ENCODE measurements at places on chromosomes 13 and 19.

DNA sequence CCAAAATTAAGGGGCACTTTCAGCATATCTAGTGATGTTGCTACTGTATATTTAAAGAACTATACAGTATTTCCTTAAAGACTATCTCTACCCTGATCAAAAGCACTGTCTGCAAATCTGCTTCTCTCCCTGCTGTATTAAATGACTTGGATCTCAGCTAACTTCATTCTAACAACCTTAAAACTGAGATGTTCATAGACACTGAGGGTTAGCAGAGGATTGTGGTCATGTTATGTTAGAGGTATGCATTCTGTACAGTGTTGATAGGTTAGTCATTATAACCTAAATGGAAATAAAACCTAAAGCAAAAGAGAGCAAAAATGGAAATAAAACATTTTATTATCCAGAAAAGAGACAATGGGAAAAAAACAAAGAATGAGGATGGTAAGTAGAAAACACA is 9.9 kb downstream of the GPR183 start:
- DNase-seq: no peak

GRCh38 chr19:44796701-44797115 is 12.2 kb upstream of the BCAM start:
- no peak for DNase-seq

- DNase-seq: no peak
These were observed 3.6 kb downstream of the TLE2 start for GRCh38 chr19:3025549-3025886.

DNA sequence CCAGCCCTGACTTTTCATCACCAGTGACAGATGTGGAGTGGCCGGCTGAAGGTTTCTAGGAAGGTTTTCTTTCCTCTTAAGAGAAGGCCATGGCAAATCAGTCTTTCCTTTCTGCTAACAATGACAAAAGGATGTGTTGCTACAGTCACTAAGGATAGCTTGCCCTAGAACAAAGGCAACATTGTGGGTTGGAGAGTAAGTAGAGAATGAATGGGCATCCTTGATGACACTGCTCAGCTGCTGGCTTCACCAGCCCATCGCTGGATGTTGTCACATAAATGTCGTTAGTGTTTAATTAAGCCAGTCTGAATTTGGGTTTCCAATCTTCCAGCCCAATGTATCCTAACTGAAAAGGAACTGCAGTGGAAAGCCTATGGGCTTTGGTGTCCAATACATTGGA is 168.4 kb downstream of the ZIC5 start:
- no peak for DNase-seq

DNA sequence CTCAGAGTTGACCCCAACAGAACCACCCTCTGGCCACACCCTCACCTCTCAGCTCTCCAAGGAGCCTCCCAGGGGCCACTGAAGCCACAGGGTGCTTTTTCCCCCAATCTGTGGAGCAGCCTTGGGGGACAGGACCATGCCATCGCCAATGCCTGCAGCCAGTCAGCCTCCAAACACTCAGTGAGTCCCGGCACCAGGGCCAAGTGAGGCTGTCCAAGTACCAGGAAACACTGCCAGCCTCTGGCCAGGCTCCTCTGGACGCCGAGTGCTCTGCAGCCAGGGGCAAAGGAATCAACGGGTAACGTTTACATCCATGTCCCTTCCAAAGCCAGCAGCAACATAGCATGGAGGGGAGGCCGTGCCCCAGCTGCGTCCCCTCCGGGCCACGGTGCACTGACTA is 9.5 kb upstream of the COMP start:
- DNase-seq: no peak

GRCh38 chr13:77555246-77555645 is 19.7 kb downstream of the SCEL start:
- no peak for DNase-seq

DNA sequence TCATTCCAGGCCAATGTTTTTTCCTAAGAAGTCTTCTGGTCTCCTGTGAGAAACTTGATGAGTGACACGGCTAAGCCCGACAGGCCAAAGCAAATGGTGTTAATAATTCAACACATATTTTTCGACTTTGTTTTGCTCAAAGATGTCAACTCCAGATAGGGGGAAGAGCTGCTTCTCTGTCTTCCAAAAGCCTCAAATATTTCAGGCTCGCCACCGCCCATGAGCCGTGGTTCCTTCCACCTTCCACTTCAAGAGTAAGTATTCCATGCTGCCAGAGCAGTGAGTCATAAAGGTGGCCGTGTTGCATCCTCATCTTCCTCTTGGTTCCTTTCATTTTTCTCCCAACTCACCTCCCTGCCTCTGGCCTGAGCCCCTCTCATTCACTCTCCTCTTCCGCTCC is 272.6 kb downstream of the EFNB2 start:
- DNase-seq: no peak

DNA sequence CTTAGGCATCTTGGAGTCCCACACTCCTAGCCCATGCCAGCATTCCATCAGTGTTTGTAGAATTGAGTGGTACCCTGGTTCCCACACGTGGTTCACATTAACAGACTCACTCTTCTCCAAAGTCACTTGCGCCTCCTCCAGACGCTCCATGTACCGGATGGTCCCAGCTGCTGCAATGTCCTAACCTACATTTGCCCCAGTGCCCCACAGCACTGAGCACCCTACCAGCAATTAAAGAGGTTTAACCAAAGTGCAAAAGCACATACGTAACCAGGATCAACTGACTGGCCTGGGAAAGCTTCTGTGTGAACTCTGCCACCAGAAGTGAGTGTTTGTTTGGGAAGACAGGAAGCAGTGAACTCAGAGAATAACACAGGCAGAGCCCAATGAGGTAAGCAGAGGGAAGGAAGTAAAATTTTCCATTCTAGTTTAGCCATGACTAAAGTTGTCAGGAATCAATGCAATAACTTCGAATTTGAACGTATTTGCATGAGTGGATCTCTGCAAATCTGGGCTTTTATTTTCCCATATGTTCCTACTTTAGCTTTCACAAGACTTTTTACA is 7.3 kb upstream of the MEDAG start:
- DNase-seq: no peak

- no peak for DNase-seq
These were observed 991 bp downstream of the ABHD17A start for GRCh38 chr19:1884291-1884718.

GRCh38 chr19:34134190-34135053 is 37.9 kb upstream of the LSM14A start:
- peak; percentile 92 for DNase-seq

DNA sequence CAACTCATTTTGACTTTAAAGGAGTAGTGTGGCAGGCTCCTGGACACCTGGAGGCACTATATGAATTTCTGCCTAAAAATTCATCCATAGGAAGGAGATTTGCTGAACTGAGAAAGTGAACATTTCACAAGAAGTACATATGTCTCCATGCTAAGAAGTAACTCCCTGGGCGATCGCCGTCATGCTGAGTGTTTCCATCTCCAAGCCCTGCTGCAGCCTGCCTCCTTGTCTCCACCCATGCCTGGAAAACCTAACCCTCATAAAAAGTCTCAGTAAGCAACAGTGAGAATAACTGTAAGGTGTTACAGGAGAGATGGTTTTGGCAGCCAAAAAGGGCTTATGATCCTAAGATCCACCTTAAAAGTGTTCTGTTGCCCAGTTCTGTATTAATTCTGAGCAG is 251.3 kb downstream of the SHISA2 start:
- no peak for DNase-seq

DNA sequence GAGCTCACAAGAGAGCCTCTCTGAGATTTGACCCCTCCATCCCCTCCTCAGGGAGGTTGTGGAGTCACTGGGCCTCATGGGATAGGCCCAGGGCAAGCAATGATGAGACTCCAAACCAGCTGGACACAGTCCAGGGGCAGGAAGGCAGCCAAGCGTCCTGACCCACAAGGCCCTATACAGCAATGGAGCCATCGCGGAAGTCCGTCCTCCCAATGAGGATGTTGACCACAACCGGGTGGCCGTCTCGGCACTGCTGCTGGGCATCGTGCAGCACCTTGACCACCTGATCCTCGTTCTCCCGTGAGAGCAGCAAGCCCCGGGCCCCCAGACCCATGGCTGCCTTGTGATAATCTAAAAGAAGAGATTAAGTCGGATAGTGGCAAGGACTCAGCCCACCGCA is 7.9 kb downstream of the SYDE1 start:
- no peak for DNase-seq

DNA sequence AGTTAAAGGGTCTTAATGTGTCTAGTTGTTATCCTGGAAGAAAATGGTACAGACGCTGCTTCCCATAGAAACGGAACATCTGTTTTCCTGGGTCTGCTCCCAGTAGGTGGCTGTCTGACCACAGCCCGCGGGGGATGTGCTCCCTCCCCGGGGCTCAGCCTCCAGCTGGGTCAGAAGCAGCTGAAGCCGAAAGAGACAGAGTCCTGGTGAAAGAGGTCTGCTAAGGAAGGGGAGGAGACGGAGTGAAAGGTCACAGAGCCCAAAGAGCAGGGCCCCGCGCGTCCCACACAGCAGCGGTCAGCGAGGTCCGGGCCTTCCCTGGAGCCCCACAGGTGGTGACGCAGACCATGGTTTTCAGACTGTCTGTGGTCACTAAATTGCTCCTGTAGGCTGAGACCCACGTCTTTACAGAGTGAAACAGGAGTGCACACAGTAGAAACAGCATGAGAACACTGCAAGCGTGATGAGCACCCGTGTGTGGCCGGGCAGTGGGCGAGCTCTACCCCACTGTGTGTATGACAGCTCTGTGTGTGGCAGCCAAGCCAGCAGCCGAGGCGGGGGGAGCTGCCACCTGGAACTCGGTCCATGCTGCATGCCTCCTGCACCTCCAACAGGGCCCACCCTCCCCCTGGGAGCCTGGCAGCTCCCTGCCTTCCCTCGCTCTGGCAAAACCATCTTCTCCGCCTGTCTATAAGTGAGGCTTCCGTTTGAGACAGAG is 52.0 kb upstream of the C13orf46 start:
- DNase-seq: no peak

DNA sequence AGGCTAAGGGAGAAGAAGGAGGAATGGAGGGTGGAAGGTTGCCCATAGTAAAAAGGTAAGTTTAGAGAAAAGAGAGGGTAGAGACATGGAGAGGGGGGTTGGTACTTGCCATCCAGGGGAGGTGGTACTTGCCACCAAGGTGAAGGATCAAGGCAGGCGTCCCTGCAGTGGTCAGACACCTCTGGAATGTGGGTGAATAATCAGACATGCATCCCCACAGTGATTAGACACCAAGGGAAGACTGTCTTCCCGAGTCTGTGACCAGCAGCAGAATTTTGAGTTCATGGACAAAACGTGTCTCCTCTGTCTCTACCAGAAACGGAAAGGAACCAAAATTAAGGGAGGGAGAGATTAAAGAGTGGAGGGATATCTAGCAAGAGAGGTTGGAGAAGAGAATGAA is 27.1 kb upstream of the IGFL1 start:
- DNase-seq: no peak

DNA sequence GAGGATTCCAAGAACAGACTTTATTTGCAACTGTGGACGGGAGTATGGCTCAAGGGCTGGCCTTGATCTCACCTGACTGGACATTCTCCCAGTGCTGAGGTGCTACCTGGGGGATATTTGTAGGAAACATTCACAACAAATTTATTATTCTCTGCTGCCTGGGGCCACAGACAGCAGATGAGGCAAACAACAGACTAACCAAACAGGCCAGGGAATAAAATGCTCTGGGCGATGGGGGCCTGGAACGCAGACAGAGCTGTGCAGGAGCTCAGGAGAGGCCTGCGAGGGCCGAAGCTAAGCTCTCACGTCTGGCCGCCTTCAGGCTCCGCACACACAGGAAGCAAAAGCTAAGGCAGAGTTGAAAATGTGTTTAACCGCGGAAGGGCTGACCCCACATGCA is 7.8 kb downstream of the PLPP2 start:
- no peak for DNase-seq

DNA sequence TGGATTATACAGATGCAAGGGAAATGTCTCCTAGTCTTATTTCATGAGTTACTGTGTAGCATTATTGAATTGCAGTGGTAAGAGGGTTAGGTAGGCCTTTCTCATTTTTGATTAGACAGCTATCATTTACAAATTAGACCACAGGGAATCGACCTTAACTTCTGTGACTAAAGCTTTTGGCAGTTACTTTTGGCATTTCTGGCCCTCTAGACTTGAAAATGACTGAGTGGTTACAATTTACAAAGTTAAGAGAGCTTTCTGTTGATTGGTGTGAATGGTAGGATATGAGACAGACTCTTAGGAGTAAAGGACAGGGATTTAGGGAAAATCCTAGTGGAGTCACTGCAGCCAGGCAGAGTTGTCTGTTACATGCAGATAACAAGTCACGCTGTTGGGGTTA is 86.1 kb downstream of the GGACT start:
- DNase-seq: no peak

- DNase-seq: no peak
These were observed 12.2 kb downstream of the ABCC4 start for GRCh38 chr13:95289020-95289444.
